ENCODE measurements at places on chromosomes 6 and 20.

DNA sequence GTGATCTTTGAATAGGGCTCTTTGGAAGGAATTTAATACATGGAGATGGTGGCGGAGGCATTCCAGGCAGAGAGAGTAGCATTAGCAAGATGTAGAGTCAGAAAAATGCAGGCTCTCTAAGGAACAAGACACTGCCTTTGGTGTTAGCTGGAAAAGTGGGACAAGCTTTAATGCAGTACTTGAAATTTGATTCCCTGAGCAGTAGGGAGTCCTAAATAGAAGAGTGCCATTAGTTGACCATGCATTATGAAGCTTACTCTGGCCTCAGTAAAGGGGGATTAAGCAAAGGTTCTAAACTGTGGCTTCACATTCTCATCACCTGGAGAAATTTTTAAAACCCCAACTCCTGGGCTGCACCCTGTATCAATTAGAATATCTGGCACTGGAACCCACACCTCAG is 494.8 kb upstream of the SOX4 start:
- DNase-seq, result no peak

DNA sequence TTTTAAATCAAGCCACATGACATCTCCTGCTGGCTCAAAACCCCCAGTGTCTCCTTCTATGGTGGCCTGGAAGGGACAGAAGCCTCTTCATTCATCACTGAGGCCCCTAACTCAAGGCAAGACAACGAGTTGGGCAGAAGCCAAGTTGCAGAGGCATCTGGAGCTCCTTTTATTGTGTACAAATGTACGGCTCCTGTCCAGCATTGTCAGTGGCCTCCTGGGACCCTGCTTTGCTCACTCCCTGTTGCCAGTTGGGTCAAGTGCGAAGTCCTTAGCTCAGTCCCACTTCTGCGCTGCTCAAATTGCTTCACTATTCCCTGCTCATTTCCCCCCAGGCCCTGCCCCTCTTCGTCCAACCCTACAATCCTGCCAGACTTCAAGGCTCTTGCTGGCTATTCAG is 181.2 kb upstream of the PMEPA1 start:
- DNase-seq, result no peak

DNA sequence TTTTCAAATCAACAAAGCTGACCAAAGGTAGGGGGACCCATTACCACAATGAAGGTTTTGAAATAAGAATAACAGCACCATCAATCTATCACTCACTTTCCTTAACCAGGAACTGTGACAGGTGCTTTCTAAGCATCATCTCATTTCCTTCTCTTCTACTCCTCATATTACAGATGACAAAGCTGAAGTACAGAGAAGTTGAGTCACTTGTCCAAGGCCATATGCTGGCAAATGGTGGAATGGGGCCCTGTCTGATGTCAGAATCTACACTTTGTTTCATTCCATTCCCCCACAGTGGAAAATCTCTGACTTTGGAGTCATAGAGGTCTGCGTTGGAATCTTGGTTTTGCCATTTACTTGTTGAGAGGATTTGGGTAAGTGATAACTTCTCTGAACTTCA is 222.5 kb upstream of the LRFN2 start:
- DNase-seq, result no peak

GRCh38 chr6:70062010-70062409 is 195.7 kb downstream of the COL19A1 start:
- DNase-seq, result no peak

DNA sequence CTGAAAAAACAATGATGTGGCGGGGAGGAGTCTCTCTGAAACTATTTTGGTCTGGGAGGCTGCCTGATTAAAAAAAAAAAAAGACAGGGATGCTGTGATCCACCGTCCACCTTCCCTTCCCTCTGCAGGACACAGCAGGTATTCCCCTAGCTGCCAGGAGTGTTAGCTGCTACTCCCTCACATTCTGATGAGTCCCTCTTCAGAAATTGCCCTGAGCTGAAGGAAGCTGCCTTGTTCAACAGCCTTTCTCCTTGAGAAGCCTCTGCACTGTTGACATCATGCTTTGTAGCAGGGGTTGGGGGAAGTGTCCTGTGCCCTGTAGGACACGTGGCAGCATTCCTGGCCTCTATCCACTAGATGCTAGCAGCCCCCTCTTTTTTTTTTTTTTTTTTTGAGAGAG is 71.7 kb upstream of the ZMYND8 start:
- no peak for DNase-seq

DNA sequence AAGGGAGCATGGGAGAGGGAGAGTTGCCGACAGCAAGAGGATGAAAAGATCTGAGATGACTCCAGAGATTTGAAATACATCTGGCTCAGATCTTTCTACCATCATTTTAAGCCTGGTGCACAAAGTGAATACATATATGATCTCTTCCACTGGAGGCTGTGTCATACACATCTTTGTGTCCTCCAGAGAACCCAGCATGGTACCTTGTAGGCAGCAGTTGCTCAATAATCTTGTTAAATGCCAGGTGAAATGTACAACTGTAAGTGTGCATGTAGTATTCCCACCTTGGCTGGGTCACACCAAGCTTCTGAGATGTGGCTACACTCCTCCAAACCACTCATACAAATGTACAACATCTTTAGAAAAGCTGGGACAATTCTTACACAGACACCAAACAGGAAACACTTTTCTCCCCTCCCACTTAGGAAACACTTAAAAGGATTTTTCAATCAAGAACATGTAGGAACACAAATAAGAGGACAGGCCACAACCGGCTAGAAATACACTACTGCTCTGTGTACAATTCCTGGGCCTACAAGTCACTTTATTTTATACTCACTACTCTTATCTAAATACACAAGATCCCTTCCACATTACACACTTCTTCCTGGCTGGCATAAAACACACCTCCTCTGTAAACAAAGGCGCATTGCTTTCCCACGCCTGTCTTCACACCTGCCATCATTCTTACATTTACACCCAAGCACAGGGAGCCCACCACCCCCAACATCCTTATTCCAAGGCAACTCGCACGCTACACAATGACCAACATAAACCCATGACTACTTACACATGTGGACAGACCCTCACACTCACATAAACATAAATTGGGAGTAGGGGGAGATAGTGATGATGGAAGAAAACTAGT is 3.8 kb upstream of the IER3 start:
- DNase-seq, result no peak

- DNase-seq, result no peak
These were observed 172.0 kb downstream of the VEGFA start for GRCh38 chr6:43942011-43942442.

GRCh38 chr6:139713900-139714506 is 339.6 kb upstream of the CITED2 start:
- DNase-seq, result no peak

DNA sequence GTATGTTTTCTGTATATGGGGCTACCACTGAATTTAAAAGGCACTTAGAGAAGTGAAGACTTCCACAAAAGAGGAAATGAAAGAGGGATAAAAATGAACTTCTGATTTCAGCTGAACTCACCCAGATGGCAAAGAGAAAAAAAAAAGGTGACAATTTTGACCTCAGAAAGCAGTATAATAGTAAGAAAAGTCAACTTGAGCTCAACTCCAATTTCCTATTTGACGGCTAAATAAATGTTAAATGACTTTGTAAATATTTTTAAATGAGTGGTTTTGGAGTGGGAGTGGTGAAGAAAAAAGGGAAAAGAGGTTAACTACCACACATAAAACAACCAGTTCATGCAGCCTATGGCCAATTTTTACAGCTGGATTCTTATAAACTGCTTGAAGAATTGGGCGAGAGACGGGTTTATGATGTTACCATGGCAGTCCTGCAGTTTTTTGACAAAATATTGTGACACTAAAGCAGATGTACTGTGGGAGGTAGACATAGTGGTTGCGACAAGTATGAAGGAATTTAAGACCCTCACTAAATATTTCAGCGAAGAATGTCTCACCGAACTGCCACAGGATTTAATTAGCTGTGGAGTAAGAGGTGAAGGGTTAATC is 49.8 kb upstream of the ADTRP start:
- peak; percentile 40 for DNase-seq

DNA sequence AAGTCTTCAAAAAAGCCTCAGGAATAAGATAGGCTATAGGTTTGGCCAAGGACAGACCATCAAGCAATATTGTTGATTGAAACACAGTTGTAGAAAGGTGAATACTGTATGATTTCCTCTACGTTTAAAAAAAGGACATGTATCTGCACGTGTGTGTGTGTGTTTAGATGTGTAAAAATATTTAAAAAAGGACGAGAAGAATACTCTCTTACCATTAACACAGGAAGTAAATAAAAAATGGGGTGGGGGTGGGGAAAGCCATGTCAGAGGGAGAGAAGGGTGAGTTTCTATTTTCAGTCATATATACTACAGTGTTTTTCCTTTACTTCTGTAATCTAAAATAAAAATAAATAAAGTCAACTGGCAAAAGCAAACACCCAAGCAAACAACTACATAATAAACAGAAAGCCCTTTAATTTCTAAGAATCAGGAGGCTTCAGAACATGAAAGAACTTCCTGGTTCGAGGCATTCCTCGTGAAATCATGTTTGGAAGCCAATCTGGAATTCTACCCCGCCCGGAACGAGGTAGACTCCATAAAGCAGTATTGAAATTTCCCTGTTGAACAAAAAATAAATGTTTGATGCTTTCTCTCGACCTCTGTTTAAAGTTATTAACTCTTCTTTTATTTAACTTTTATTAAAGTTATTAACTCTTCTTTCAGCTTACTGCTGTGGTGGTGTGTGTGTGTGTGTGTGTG is 158.1 kb upstream of the ZNF217 start:
- DNase-seq, result no peak

- no peak for DNase-seq
These were observed 21.9 kb downstream of the SPATA2 start for GRCh38 chr20:49893242-49894072.

DNA sequence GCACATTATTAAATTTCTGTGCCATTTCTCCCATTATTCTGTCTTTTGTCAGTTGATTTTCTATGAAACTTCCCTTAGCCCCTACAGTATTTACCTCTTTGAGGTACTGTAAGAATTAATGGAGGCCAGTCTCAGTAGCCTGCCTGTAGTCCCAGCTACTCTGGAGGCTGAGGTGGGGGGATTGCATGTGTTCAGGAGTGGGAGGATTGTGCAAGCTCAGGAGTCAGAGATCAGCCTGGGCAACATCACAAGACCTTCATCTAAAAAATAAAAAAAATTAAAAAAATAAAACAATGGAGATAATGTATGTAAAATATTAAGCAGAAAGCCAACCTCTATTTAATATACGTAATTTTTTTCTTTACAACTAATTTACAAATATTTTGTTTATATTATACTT is 77.8 kb downstream of the OR2B2 start:
- DNase-seq, result no peak

- DNase-seq, result no peak
These were observed 4.3 kb downstream of the VAPB start for GRCh38 chr20:58393299-58393698.

GRCh38 chr6:159992366-159992765 is 23.5 kb downstream of the IGF2R start:
- no peak for DNase-seq

GRCh38 chr6:163332575-163332974 is 81.9 kb upstream of the QKI start:
- DNase-seq, result no peak

GRCh38 chr6:122165014-122165413 is 234.4 kb upstream of the HSF2 start:
- DNase-seq, result no peak

DNA sequence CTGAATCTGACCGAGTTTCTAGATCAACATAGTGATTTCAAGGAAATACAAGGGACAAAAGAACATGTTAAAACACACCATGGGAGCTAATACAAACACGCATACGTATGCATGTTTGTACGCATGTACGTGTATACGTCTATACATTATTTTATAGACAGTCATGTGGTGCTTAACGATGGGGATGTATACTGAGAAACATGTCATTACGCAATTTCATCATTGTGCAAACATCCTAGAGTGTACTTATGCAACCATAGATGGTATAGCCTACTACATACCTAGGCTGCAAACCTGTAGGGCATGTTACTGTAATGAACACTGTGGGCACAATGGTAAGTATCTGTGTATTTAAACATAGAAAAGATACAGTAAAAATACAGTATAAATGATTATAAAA is 25.0 kb upstream of the NELFCD start:
- no peak for DNase-seq

- no peak for DNase-seq
These were observed 89.4 kb upstream of the GLP1R start for GRCh38 chr6:38959138-38959537.

DNA sequence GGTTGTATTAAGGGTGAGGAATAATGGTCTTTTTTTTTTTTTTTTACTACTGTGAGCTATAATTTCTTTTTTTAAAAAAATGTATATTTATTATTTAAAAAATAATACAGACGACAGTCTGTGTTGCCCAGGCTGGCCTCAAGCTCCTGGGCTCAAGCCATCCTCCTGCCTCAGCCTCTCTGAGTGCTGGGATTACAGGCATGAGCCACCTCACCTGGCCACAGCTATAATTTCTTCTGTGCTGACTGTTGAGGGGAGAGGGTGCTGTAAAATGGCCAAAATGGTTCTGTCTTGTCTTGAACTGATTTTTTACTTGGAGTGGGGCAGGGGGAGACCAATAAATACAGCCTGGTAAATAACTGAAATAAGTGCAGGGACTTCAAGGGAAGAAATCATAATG is 3.6 kb downstream of the SRSF3 start:
- no peak for DNase-seq

DNA sequence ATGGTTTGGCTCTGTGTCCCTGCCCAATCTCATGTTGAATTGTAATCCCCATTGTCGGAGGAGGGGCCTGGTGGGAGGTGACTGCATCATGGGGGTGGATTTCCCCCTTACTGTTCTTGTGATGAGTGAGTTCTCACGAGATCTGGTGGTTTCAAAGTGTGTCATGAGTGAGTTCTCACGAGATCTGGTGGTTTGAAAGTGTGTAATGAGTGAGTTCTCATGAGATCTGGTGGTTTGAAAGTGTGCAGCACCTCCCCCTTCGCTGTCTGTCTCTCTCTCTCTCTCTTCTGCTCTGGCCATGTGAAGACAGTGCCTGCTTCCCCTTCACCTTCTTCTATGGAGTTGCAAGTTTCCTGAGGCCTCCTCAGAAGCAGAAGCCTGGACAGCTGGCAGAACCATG is 87.6 kb downstream of the MYLK4 start:
- DNase-seq, result no peak

GRCh38 chr6:166554316-166554715 is 32.2 kb downstream of the RAMACL start:
- no peak for DNase-seq

DNA sequence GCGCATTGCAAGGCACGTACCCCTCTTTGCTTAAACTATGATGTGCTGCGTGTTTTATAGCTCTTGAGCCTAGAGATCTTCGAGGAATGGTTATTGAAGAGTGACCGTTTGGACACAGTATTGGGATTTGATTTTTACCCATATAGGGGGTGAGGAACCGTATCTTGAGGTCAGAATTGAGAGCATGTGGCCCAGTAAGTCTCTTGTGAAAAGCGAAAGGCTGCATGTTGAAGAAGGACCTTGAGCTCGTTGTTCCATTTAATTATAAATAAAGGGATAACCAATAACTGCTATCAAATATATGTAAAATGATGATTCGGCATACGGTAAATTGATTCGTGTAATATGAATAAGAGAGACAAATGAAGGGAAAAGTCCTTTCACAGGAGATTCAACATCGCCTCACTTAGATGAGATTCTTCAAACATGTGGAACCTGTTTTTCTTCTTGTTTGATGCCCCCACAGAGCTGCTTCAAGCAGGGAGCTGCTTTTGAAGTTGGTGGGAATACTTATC is 66.6 kb downstream of the AKAP12 start:
- no peak for DNase-seq

Measured in naive B cell (primary cell).